ENCODE measurements at places on chromosomes 13 and 19.

DNA sequence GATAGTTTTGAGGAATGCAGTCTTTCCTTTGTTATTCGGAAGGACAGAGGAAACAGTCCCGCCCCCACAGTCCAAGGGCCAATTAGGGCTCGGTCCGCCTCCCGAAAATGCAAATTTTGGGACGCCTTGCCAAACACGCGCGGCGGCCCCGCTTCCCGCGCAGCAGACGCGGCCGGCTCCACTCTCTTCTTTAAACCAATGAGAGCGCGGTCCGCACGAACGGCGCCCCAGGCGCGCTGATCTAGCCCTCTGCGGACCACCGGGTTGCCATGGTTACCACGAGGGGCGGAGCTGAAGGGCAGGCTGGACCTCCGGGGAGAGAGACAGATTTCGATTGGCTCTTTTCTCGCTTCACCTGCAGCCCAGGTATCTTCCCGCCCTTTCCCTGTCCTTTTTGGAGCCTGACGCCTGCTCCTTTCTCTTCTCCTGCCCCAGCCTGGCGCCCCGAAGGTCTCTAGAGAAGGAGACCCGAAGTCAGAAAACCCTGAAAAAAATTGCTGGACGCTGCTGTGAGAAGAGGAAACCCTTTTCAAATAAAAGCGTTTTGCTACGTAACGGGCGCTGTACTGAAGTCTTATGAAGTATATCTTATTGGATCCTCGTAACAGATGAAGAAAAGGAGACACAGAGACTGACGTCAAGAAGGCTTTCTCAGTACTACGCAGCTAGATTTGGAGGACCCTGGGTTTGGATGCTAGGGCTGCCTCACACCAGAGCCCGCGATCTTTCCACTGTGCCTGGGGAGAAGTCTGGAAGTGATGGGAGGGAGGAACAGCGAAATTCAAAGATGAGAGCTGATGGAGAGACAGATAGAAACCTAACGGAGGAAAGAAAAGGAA, 2.0 kb downstream of the PTH2 start:
- no peak for DNase-seq

DNA sequence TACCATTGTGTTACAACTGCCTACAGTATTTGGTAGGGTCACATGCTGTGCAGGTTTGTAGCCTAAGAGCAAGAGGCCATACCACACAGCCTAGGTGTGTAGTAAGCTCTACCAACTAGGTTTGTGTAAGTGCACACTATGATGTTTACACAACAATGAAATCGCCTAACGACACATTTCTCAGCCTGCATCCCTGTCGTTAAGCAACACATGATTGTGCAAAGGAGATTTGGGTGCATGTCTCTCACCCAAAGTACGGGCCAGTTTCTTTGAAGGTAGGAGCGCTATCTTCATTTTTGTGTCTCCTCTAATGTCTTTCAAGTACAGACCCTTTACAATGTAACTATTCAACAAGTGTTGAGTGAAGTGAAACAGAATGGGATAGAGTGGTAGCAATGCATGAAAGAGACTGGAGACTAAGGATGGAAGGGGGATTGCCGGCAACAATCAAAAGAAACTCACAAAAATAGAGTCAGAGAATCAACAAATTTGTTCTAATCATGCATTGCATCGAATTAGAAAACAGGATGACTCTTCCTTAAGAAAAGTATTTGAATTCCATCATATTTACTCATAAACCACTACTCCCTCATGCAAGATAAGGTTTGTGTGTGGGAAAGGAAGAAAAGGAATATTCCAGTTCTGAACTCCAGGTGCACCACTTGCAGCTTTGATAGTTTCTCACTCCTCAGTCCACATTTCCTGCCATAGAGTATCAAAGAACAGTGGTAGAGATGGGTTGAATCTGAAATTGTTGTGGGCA, 60.2 kb upstream of the TNFRSF19 start:
- DNase-seq, result no peak

DNA sequence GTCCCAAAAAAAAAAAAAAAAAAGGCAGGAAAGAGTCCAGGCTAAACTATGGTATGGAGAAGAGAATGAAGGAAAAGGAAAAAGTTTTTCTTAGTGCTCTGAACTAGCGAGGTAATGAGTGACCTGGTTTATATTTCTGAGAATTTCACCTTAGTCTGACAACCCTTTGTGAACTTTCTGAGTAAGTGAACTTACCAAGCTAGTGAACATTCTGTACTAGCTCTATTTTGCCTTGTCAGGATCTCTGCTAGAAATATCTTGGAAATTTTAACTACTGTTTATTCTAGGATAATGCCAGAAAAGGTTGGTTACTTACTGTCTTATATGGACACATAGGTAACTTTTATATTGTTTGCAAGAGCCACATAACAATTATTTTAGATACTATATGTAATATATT, 4.4 kb downstream of the TRIM13 start:
- DNase-seq, result no peak

- DNase-seq, result no peak
These were observed 752 bp downstream of the RPL18A start for GRCh38 chr19:17860331-17860992.

GRCh38 chr13:113437408-113438010, 15.8 kb downstream of the ADPRHL1 start:
- no peak for DNase-seq

DNA sequence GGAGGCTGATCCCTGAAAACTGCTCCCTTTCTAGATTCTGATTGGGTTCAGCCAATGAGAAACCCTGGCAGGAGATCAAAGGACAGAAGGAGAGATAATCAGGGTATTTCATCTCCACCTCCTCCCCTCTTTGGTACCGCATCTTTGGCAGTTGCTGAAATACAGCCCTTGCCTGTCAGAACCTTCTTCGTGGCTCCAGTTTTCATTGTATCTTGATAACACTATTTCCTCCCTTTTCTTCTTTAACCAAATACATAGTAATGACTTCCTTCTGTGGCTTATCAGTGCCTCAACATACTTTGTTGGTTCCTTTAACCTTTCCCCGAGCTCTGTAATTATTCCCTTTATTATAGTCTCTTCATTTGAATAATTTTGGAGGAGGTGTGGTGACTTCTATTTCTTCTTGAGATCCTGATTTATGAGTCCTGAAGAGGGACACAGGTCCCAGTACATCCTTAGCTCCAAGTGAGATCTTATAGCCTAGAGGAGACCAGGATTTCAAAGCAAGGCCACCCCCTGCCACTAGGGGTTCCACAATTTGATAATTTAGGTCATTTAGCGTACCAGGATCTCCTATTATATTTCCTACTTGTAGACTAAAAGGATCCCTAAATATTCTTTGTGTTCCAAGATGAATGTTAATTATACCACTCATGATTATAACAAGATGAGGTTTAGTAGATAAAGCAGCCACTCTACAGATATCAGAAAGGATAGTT, 98.0 kb downstream of the EDNRB start:
- DNase-seq, result no peak

DNA sequence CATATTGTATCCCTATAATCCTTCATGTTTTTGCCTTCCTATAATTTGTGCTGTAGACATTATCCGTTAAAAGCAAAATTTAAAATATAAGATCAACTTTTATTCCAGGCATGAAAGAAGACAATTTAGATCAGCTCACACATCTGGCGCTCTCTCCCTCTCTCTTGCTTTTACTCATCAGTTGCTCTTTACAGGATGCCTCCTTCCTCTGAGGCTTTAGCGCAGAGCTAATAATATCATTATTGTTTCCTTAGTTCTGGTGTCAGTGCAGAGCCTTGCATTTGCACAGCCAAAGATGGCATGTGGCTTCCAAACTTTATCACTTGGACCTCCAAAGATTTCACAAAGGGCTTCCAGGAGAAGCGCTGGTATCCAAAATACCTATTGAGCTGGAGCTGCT, 295.1 kb downstream of the FGF9 start:
- no peak for DNase-seq

GRCh38 chr13:44199627-44200207, 173.9 kb upstream of the SERP2 start:
- no peak for DNase-seq

GRCh38 chr19:49468746-49469447, 5.1 kb upstream of the FLT3LG start:
- no peak for DNase-seq

- DNase-seq, result no peak
These were observed 32.5 kb downstream of the MARK4 start for GRCh38 chr19:45283443-45284033.

DNA sequence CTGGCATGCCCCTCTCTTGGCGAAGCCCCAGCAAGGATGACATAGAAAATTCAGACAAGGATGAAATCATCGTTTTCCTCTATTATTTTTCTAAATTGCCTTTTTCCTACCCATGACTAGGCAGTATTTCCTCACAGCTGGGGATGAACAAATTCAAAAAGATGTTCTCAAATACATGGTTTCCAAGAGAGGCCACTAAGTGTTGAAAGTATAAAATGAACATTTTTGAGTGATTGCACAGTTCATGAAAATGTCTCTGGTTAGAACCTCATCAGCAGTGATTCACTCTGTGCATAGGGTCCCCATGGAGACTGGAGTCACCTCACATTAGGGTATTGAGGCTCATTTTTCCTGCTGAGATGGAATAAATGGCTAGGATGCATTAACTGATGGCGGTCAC, 373.7 kb downstream of the DNAJC15 start:
- DNase-seq, result no peak

- no peak for DNase-seq
These were observed 107.7 kb upstream of the C1QTNF9B start for GRCh38 chr13:24004971-24005370.

DNA sequence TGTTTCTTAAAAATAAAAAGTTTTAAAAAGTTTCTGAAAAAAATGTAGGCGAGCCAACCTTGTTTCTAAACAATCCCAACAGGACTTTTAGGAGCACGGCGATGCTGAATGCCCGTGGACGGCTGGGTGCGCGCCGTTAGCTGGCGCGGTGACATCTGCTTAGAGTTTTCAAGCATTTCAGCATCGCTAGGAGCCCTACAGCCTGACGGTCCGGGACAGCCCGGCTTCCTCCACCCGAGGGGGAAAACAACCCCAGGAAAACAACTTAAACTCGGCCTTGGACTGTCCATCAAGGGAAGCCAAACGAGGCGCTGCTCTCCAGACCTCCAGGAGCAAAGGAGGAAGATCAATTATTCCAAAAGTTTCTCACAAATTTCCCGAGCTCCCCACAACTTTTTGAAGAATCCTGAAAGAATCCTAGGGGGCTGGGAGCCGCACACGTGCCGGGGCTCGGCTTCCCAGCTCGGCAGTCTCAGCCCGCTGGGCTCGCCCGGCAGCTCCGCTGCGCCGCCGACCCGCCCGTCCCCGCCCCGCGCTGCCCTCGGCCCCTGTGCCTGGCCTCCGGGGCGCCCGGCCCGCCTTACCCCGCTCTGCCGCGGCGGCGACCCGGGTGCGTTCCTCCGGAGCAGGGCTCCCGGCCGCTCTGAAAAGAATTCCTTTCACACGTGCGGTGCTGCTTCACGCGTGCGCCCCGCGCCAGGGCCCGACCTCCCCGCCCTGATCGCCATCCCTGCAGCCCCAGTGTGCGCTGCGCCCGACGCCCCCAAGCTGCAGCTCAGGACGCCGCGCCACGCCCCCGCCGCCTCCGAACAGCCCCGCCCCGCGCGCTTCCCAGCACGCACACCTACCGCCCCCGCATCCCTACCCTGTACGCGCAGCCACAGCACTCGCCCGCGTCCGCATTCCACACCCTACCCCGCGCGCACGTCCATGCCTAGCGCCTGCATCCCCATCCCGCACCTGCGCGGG, at the start of gene GJA3:
GJA3 (minus strand) TSS at position 747 of the 969 bp plus-strand sequence. CDS start 17,764 bp downstream, outside the sequence.
- DNase-seq, result no peak

- DNase-seq, result no peak
These were observed 214.6 kb downstream of the RBM26 start for GRCh38 chr13:79191501-79191900.

DNA sequence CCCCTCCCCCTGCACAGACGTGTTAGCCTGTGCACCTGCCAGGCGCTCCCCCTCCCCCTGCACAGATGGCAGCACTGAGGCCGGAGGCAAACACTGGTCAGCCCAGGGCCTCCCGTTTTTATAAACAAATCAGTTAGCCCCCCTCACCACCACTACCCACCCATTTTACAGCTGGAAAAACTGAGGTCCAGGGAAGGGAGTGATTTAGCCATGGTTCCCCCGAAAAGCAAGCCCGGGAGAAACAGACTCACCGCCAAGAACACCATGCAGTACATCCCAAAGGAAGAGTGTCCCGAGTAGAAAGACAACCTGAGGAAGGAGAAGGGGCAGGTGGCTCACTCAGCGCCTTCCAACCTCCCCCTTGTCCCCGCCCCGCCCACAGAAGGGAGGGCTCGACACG, 8.7 kb downstream of the PLPP2 start:
- DNase-seq, result no peak

- DNase-seq, result no peak
These were observed 1390.5 kb downstream of the EFNB2 start for GRCh38 chr13:105144936-105145335.

DNA sequence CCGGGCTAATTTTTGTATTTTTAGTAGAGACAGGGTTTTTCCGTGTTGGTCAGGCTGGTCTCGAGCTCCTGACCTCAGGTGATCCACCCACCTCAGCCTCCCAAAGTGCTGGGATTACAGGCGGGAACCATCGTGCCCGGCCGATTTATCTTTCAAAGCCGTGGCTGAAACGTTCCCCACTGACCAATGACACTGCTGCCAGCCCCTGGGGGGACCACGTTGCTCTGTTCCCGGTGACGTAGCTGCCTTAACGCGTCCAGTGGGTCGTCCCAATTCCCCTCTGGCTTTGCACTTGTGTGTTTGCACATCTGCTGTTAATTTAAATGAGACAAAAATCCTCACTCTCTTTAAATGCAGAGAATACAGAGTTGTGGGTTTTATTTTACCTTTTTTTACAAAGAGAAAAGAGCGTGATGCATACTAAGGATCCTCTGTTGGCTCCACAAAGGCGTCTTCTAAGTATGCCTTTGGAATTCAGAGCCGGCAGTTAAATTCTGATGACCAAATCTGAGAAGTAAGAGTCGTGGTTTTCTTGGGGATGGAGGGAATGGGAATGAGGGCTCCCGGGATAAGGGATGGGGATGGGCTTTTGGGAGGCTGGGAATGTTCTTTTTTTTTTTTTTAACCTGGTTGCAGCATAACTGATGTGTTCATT, 18.6 kb upstream of the LMTK3 start:
- no peak for DNase-seq

- DNase-seq, result peak; percentile 88
These were observed 29.7 kb downstream of the NKPD1 start for GRCh38 chr19:45130888-45131615.

DNA sequence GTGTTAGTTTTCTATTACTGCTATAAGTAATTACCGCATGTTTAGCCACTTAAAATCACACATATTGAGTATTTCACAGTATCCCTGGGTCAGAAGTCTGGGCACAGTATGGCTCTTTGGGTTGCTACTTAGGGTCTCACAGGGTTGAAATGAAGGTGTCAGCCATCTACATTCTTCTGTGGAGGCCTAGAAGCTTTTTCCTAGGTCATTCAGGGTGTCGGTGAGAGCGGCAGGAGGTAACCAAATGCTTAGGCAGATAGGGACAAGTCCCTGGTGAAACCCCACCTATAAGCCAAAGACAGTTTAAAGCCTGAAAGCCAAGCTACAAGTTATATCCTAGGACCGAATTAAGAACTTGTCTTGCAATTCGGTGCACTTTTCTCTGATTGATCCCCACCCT, 856.7 kb downstream of the PCDH17 start:
- DNase-seq, result no peak

- DNase-seq, result no peak
These were observed 35.4 kb downstream of the PAN3 start for GRCh38 chr13:28173793-28174192.

Data from SHP77 (cell line).